ENCODE measurements at places on chromosomes 1 and 21.

DNA sequence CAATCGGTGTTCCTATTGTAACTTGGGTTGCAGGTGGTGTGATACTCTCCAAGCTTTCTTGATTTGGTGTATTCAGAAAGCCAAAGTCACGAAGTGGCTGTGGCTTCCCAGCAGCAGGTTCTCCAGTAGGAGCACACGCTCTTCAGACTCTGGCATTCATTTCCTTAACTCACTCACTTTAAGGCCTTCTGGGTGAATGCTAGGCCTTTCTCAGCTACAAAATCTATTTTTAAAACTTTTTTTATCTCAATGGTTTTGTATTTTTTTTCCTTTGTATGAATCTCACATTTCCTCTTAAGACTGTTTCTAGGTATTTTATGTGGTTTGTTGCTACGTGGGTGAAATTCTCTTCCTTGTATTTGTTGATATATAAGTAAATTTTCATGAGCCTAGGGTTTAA is 22.9 kb upstream of the PKN2 start:
- no peak for DNase-seq

DNA sequence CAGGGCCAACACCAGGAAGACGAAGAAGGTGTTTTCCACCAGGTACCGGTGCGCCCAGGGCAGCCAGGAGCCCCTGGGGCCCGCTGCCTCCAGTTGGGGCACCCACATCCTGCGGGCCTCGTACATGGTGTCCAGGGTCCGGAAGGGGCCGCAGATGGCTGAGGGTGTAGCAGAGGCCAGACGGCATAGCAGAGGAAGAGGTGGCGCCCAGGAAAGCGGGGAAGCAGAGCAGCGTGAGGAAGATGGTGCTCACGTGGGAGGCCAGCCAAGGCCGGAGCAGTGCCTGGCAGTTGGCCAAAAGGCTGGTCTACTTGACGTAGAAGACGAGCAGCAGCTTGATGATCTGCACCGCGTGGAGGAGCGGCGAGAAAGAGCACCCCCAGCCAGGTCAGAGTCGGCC is 40.4 kb downstream of the ZNF691 start:
- DNase-seq, result no peak

DNA sequence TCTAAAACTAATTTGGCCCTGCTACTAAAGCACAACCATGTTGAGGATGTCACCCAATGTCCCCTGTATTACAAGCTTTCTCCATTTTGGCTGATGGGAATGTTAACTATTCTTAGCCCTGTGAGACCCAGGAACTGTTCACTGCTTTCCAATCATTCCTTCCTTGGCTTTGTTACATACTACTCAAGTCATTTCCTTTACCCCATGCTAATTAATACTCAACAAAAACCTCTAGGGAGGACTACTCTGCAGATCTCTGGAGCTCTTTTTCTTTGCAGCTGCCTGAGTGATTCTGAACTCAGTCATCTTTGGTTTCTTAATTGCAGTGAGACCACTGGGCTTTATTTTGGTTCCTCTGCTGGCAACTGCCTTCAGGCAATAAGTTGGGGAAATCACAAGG is 23.3 kb upstream of the RPE65 start:
- no peak for DNase-seq

DNA sequence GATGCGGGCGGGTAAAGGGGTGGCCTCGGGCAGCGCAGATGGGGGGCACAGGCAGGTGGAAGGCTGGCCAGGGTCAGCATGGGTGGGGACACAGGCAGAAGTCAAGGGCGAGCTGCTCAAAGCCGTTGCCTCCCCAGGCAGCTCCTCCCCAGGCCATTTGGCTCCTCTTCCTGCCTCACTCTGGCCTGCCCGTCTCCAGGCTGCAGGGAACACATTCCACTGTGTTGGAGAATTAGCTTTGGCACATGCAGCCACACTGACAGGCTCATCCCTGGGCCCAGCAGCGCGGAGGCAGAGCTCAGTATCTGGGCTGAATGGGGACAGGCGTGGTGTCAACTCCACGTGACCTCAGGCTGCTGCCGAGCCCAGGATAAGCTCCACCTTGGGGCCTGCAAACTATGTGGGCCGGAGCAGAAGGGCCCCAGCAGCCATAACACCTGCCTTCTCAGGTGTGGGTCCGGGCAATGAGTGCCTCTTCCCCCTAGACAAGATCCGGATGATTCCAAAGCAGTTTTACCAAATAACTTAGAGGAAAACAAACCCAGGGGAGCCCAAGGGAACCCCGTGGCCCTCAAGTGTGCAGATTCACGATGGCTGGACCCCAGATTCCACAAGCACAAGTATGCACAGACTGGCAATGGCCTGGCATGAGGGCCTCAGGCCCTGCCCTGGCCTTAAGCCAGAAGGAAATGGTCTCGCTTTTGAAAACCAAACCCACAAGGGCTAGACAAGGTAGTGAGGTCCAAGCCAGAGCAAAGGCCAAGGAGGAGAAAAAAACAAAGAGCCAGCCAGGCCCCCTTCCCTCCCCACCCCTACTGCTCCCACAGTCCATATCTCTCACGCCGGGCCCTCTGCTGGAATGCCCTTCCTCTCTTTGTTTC is 40.2 kb downstream of the HSPG2 start:
- no peak for DNase-seq

- peak; percentile 24 for DNase-seq
Observed at GRCh38 chr1:100538913-100539835, 1.2 kb downstream of the GPR88 start.

DNA sequence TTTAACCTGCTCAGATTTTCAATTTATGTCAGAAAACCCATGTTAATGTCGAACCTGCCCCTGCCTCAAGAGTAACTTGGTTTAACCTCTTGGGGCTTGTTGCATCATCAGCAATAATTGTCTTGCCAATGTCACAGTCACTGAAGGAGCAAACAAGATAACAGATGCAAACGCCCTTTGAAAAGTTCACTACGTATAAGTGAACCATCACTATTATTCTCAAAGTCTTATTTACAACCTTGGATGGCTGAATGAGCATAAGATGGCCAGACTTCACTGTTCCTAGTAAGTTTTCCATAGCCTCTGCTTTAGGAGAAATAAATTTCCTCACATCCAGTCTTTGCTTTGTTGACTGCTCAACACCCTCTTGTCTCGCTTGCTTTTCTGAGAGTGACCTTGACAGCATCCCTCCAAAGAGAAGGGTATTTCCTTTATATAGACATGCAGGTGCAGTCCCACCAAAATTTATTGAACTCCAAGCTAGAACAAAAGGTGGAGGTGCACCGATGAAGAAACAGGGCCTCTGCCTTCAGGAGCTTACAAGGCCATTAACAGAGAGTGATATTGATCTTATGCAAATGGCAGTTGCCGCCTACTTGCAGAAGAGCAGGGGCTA is 749 bp upstream of the LRIG2 start:
- no peak for DNase-seq

DNA sequence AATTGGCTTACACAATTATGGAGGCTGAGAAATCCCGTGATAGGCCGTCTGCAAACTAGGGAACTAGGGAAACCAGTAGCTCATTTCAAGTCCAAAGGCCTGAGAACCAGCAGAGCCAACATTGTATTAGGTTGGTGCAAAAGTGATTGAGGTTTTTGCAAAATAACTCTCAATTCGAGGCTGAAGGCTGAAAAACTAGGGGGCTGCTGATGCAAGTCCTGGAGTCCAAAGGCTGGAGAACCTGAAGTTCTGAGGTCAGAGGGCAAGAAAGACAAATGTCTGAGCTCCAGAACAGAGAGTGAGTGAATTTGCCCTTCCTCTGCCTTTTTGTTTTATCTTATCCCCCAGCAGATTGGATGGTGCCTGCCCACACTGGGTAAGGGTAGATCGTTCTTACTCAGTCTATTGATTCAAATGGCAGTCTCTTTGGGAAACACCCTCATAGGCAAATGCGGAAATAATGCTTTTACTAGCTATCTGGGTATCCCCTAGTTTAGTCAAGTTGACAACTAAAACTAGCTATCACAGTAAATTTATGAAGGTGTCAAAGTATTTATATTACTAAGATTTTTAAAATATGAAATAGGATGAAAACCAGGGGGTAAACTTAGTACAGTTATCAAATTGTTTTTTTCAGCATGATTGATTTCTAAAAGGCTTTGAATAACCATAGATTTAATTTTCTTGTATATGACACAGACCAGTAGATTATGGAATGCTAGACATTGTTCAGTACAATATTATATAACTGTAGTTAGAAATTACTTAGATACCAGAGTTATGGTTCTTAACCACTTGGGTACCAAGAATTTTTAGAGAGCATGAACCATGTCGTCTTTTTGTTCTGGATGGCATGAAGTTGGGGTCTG is 15.4 kb downstream of the RABGAP1L start:
- DNase-seq, result no peak

DNA sequence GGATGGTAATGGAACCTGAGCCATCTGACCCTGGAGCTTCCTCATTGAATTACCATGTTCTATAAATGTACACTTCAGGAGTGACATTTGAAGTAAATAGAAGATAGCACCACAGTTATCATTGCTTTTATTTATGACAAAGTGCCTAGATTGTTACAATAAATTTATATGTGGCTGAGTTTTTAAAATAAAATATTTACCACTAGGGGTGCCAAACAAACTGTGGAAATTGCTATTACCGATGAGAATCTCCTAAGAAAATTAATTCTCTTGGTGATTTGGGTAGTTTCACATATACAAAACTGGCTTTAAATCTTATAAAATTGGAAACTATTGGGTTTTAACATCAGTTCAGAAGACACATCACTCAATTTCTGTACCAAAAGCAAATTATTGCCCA is 1.4 kb upstream of the TNR start:
- no peak for DNase-seq

DNA sequence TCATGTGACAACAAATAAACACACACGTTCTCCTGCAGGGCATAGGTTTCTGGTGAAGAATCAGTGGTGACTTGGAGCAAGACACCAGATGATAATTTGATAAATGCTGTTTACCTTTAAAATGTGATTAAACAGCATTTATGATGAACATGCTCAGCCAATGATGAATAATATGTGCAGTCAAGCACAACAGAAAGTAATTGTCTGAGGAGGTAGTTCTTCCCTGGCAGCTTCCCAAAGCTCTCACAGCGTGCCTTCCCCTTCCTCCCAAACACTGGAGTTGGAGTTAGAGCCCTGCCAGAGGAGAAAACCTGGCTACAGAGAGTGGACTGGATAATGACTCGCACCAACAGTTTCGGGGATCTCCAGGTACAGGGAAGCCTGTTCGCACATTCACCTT is 463.5 kb downstream of the SMYD3 start:
- peak; percentile 32 for DNase-seq

DNA sequence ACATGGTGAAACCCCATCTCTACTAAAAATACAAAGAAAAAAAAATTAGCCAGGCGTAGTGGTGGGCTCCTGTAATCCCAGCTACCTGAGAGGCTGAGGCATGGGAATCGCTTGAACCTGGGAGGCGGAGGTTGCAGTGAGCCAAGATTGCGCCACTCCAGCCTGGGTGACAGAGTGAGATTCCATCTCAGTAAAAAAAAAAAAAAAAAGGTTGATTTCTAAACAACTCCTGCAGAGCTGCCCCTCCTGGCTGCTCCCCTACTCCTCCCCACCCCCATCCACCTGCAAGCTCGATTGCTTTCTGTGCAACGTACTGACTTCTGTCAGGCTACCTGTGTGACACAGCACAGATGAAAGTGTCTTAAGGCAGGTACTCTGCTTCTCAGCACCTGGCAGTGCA is 13.3 kb downstream of the ETV3L start:
- no peak for DNase-seq

DNA sequence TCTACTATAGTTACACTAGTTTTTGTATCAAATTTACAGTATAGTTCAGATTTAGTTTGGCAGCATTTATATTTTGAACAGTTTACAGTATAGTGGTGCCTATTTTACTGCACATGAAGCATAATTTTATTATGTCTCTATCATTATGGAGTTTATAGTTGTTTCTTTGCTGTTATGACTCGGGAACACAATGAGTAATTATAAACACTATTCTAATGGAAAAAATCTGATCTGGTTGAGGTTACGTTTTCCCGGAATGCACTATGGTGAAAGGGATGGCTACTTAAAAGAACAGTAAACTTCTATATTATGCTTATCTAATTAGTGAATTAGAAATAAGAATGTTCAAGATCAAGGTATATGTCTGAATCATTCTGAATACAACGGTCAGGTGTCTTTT is 10.6 kb downstream of the LCA5L start:
- no peak for DNase-seq

- no peak for DNase-seq
Observed at GRCh38 chr21:38839328-38840286, 33.9 kb downstream of the ETS2 start.

DNA sequence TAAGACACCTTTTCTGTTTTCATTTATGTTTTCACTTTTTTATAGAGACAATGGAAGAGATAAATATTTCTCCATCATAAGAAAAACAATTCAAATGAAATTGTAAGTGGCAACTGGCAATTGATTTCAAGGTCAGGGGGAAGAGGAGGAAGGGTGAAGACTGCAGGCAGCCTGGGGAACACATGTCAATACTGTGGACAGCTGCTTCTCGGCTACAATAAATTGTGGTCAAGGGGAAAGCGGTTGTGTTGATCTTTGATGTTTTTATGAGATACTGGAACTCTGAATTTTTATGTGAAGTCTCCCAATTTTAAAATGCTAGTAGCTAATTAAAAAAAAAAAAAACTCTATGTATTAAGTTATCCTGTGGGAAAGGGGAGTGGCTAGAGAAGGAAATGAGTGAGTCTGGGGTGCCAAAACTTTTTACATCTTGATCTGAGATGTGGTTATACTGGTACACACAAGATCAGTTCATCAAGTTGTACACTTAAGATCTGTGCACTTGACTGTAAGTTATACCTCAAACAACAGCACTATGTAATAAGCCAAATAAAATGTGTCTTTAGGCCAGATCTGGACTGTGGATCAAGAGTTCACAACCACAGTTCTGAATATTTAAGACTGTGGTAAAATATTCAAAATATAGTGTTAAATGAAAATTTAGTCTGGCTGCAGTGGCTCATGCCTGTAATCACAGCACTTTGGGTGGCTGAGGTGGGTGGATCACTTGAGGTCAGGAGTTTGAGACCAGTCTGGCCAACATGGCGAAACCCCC is 18.0 kb downstream of the SSX2IP start:
- no peak for DNase-seq

GRCh38 chr1:97820470-97821188 is 100.2 kb downstream of the DPYD start:
- DNase-seq, result no peak

- DNase-seq, result no peak
Observed at GRCh38 chr1:33344896-33345560, 24.1 kb upstream of the A3GALT2 start.

- DNase-seq, result no peak
Observed at GRCh38 chr1:54845772-54846171, 41.2 kb downstream of the DHCR24 start.

DNA sequence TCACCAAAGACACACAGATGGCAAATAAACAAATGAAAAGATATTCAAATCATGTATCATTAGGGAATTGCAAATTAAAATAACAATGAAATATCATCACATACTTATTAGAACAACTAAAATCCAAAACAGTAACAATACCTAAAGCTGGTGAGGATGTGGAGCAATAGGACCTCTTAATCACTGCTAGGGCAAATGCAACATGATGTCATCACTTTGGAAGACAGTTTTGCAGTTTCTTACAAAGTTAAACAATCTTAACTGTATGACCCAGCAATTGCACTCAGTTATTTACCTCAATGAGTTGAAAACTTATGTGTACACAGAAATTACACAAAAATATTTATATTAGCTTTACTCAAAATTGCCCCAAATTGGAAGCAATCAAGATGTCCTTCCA is 47.3 kb downstream of the SELENOF start:
- no peak for DNase-seq
